ENCODE measurements at places on chromosomes 16 and 17.
A peak's percentile ranks its signal among the peaks of the same experiment; 100 is the strongest.

DNA sequence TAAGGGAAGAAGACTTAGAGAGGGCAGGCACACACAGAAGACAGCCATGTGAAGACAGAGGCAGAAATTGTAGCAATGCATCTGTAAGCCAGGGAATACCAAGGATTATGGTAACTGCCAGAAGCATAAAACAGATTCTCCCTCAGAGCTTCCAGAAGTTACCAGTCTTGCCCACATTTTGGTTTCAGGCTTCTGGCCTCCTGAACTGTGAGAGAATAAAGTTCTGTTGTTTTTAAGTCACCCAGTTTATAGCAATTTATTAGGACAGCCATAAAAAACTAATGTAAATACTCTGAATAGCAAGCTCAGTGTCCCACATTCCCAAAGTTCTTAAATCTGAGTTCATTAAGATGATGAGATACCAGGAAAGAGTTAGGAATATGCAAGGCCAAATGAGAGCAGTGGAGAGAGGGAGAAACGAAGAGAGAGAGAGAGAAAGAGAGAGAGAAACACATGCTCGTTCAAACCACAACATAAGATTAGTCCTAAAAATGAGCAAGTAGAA lies 123.4 kb downstream of the HS3ST3A1 start:
- DNase-seq = no peak

- peak; percentile 29 for DNase-seq
Observed at GRCh38 chr16:57115514-57116182, 23.3 kb downstream of the CPNE2 start.

DNA sequence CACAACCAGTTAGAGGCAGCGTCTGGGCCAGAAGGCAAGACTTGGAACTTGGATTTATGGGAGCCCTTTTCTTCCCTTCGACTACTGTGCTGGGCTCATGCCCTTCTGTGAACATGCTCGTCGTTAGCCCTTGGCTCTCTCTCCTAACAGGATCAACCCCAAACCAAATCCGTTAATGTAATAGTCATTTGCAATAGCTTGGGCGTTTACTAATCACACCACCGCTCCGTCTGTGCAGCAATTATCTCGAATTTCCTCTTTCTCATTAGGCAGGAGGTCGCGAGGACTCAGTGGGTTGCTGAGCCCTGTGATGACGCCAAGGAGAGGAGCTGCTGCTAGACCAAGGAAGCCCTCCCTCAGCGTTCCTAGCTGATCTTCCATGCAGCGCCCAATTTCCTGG lies 114.7 kb downstream of the ENGASE start:
- no peak for DNase-seq

GRCh38 chr16:75340741-75341491 lies 89.5 kb upstream of the BCAR1 start:
- no peak for DNase-seq

DNA sequence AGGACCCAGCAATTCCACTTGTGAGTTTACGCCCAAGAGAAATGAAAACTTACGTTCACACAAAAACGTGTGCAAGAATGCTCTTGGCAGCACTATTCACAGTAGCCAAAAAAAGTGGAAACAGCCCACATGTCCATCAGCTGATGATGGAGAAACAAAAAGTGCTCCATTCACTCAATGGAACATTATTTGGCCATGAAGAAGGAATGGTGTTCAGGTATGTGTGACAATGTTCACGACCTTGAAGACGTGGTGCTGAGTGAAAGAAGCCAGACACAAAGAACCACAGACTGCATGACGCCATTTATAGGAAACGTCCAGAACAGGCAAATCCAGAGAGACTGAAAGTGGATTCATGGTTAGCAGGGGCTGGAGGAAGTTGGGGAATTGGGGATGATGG lies 84.9 kb downstream of the ZDHHC7 start:
- no peak for DNase-seq

- DNase-seq = no peak
Observed at GRCh38 chr17:59483860-59484259, 81.5 kb upstream of the DHX40 start.

DNA sequence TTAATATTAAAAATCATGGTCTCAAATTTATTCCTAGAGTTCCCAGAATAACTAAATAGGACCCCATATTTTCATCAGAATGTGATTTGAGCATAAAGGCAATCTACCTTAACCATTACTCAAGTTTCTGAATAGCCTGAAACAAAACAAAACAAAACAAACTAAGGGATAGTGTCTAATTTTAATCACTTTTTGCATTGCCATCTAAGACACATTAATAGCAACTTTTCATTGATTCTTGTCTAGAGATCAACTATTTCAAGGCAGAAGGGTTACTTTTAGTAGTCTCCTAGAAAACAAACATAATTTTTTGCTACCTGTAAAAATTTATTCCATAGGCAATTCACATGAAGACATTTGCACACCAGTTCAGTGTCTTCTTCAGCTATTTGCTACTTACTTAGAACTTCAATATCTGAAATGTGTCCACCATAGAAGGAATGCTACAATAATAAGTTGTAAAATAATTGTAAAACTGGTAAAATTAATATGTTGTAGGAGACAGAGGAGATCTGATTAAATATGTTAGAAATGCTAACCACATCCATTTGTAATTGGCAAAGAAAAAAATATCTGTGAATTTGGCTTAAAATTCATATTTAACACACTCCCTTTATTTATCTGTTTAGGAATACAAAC lies 94.7 kb downstream of the SKAP1 start:
- no peak for DNase-seq

GRCh38 chr16:67542464-67542863 lies 13.8 kb downstream of the RIPOR1 start:
- DNase-seq = no peak

DNA sequence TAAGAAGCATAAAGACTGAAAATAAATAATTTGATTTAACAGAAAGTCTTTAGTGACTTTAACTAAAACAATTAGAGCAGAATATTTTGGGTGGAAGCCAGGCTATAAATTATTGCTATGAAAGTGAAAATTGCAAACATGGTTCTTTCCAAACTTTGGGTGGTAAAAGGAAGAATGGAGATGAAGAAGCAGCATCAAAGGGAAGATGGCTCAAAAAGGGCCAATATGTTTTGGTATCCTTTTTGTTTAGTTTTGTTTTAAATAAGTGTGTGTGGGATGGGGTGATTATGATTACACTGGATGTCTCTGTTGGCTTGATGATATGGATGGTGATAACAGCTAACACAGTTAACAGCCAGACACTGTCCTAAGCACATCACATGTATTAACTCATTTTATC lies 153.7 kb downstream of the CYB561 start:
- no peak for DNase-seq

GRCh38 chr17:74289688-74290087 lies 15.7 kb downstream of the DNAI2 start:
- DNase-seq = no peak

DNA sequence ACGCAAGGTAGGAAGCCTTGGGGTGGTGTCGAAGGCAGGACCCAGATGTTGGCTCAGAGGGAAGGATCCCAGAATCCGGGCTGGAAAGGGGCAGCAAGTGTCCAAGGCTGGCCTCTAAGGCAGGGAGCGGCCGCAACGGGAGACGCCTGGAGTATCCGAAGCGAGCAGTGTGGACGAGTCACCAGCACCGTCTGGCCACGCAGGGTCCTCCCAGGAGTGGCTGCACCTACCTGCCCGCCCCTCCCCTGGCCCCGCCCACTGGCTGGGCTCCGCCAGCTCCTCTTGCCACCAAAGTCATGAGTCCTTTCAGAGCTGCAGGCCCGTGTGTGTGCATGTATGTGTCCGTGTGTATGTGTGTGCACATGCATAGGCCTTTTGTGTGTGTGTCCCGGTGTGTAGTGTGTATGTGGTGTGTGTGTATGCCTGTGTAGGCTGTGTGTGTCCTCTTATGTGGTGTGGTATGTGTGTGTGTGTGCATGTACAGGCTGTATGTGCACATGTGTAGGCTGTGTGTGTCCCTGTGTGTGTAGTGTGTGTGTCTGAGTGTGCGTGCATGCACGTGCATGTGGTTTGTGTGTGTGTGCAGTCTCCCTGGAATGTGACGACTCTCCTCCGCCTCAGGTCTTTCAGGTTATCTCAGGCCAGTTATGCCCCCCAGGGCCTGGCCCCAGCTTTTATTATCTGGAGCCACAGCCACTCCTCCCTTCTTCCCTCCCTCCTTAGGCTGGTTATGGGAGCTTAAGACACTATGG lies at the start of gene PRSS8:
Gene PRSS8, minus strand, starts transcription at position 193 of the 752 bp plus-strand sequence. CDS start 229 bp downstream, outside the sequence.
- DNase-seq = no peak

- DNase-seq = no peak
Observed at GRCh38 chr16:66846831-66847230, 2.6 kb downstream of the CA7 start.

DNA sequence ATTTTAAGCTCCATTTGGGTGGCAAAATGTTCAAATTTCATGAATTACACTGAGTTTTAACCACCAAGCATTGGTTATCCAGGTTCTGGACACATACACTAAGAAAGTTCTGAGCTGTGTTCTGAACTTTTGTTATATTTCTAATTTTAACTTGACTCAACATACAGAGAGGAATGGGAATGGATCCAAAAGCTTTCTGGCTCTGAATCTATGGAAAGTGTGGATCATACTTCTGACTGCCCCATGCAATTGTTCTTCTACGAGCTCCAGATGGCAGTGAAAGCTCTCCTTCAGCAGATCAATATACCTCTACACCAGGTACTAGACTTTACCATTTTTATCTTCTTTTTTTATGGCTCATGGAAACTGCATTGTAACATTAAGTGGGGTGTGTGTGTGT lies 113.0 kb upstream of the NOG start:
- DNase-seq = no peak

DNA sequence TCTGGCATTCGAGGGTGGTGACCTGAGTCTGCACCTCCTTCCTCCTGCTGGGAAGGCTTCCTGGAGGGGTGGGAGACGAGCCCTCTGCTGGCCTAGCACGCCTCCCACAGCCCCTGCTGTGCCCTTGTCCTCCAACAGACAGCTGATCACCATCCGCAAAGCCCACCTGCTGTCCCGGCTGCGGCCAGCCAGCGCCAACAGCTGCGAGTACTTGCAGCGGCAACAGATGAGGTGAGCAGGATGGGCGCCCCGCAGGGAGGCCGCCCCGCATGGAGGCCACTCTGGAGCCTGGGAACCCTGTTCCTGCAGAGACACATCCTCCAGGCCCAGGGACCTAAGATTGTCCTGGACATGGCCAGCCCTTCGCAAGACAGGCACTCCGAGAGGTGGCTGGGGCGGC lies 21.6 kb downstream of the UBALD1 start:
- DNase-seq = peak; percentile 93

DNA sequence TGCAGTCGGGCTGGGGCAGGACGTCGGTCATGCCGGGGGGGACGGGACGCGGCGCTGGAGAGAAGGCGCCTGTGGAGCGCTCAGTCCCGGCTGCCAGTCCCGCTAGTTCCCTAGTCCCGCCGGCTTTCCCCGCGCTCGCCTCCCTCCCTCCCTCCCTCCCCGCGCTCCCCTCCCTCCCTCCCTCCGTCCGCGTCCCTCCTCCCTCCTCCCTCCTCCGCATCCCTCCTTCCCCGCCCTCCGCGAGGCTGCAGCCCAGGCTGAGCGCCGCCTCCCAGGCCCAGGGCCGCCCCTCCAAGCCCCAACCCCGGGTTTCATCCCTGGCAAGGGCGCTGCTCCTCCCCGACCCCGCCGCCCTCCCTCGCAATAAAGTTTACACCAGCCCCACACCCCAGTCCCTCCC lies 34.8 kb downstream of the TIMM22 start:
- DNase-seq = no peak

DNA sequence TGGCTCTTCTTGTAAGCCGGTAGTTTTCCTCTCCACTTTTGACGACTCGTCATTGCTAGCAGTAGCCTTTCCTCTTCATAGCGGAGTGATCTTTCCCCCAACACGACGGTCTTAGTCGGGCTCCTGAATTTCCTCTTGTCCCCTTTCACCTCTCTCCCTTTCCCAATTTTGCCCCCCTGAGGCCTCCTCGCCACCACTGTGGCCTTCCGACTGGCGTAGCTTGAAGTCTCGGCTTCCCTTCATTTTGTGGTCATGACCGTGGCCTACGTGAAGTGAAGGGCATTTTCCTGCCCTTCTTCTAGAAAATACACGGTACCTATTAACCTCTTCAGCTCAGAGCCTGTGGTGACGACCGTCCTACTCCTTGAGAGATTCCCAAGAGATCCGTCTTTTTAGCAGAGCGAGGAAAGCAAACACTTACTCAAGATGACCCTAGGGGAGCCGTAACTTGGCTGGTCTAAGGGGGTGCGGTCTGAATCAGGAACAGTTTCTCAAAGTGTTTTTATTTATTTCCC lies 787 bp downstream of the PRKAR1A start:
- DNase-seq = peak; percentile 11

DNA sequence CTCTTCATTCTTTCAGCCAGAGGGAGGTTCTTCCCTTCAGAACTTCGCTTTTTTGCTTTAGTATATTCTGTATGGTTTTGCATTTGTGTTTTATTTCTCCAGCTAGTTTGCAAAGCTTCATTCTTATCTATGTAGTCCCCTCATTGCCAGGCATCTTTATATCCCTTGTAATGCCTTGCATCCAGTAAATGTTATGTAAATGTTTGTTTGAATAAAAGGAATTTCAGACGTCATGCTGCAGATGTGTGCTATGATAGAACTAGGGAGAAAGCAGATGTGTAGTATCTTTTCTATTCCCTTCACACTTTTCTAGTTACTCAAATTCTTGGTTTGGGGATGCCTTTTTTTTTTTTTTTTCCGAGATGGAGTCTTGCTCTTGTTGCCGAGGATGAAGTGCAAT lies 62.6 kb upstream of the RASL10B start:
- DNase-seq = no peak

DNA sequence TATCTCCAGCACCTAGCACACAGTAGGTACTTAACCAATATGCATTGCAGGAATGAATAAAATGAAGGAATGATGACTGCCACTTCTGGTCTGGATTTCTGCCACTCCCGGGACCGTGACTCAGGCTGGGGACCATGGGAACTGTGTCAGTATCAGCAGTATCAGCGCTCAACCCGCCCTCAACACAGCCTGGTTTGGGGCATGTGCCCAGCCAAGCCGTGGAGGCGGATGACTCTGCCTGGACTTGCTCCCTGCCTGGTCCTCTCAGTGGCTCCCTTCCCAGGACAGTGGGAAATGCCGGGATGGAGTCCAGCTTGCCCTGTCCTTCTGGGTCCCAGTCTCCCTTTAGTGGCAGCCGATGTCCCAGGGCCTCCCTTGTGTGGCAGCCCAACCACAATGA lies 55.1 kb downstream of the SRCIN1 start:
- DNase-seq = no peak

DNA sequence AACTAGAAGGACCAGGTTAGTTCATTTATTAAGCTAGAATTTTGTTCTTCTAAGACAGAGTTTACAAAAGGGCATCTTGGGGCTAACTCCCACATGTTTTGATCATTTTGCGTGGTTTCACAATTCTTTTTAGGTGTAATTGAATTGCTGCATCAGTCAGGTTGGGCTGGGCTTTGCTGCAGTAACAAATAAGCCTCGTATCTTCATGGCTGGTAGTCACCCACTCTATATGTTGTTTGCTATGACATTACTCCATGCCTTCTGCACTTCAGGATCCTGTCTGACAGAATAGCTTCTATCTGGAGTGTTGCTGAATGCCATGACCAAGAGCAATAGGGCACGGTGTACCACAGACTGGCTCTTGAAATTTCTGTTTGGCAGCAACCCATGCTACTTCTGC lies 10.6 kb upstream of the IRX3 start:
- no peak for DNase-seq

DNA sequence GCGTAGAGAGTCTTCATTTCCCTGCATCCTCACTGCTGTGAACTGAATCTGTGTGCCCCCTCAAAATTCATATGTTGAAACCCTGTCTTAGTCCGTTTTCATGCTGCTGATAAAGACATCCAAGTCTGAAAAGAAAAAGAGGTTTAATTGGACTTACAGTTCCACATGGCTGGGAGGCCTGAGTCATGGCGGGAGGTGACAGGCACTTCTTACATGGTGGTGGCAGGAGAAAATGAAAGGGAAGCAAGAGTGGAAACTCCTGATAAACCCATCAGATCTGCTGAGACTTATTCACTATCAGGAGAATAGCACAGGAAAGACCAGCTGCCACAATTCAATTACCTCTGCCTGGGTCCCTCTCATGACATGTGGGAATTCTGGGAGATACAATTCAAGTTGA lies 3.1 kb upstream of the CCDC42 start:
- DNase-seq = no peak
